ENCODE measurements at places on chromosomes 3 and 15.
A peak's percentile ranks its signal among the peaks of the same experiment; 100 is the strongest.

DNA sequence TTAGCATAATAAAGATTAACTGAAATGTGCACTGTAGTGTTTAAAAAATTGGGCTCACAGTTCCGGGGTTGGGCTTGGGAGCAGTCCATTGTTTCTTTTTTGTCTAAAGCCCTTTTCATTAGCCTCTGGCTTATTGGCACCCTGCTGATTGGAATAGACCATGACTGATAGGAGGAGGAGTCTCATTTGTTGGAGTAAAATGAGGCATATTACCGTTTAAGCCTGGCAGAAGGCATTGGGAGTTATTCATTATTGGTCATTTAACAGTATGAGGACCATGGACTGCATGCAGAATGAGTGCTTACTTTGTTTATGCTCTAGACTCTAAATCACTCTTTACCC is 139.0 kb upstream of the CGNL1 start:
- no peak for DNase-seq

DNA sequence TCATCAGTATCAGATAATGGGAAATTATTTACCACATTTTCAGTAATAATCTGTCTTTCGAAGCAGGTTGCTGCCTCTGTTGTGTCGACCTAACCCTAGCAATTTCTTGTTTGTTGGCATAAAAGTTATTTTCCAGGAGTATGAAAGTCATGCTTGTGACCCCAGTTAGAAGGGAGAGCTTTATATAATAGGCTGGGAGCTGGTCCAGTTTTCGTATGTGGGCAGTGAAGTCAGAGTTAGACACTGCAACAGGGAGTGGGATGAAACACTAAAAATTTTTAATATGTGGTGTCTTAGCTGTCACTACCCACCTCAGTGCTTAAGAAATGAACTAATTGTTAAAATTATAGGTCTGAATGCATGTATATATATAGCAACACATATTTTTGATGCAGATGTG is 348.5 kb downstream of the FEZF2 start:
- no peak for DNase-seq

DNA sequence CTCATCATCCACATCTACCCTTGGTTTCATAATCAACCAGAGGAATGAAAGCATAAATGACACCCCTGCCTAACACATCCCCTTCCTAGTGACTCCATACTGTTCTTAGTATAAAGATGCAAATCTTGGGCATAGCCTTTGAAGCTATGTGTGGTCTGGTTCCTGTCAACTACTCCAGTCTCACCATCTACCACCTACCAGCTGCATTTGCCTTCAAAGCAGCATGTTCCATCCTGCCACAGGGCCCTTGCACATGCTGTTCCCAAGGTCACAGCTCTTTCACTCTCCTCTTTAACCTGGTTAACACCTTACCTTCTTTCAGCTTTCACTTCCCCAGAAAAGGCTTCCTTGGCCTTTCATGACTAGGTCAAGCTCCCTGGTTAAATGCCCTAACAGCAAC is 62.3 kb upstream of the ARHGEF3 start:
- DNase-seq, result no peak

GRCh38 chr3:17030438-17030837 is 145.7 kb downstream of the PLCL2 start:
- DNase-seq, result no peak

GRCh38 chr3:117726776-117727175 is 1017.2 kb downstream of the TUSC7 start:
- no peak for DNase-seq

DNA sequence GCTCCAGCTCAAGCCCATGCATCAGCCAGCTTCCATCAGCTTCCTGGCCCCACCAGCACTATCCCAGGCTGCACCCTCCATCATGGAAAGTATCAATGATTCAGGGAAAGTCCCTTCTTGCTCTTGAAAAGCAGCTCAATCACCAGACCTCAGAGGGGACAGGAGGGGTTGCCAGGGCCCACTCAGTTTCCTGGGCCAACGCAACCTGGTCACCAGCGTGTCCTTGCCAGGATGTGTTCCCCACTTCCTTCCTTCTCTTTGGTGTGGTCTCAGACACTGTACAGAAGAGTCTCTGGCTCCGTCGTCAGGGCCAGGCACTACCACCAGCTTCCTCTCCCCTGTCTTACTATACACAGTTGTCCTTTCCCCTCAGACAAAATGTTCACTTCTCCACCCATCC is 3.0 kb downstream of the HDC start:
- DNase-seq, result peak; percentile 52

DNA sequence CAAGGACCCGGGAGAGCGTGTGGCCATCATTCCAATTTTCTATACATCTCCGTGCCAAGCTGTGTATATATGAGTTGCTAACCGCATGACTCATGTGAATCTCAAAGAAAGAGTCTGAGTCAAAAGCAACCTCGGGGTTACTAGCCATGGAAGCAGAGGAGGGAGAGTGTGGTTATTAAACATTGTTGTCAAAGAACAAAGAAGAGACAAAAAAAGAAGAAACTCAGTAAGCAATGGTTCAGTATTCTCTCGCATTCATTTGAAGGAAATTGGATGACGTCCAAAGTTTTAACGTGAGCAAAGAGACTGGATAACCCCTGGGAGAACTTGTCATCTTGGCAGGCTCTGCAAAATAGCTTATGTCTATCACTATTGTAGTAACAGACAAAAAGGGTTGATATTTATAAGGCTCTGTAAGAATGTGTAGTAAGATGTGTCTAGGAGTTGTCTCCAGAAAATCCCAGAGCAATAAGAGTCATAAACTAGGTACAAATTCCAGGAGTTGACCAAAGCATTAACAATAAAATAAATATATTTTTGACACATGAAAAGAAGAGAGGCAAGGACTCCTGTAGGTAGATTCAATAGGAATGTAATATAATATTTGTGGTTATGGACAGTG is 52.8 kb upstream of the GRM7 start:
- DNase-seq, result no peak

- no peak for DNase-seq
Measured at GRCh38 chr15:79049416-79049815, 41.2 kb downstream of the RASGRF1 start.

DNA sequence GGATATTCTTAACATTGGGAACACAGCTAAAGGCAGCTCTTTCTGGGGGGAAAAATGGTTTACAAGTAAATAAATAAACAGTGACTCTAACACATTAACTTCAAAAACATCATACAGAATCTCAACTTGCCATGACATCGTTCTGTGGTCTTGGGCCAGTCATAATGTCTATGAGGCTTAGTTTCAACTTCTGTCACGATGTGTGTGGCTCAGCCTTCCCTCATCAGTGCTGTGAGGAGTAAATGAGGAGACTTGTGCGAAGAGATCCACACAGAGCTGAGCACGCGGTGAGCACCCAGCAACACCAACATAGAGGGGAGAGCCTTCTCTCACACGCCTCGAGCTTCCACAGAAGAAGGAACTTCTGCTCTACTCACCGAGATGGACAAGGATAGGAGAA is 49.0 kb downstream of the DZIP1L start:
- DNase-seq, result no peak

DNA sequence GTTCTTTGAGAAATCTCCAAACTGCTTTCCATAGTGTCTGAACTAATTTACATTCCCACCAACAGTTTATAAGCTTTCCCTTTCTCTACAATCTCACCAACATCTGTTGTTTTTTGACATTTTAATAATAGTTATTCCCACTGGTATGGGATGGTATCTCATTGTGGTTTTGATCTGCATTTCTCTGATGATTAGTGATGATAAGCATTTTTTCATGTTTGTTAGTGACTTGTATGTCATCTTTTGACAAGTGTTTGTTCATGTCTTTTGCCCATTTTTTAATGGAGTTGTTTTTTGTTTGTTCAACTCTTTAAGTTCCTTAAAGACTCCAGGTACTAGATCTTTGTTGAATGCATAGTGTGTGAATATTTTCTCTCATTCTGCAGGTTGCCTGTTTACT is 116.6 kb upstream of the TSC22D2 start:
- no peak for DNase-seq

DNA sequence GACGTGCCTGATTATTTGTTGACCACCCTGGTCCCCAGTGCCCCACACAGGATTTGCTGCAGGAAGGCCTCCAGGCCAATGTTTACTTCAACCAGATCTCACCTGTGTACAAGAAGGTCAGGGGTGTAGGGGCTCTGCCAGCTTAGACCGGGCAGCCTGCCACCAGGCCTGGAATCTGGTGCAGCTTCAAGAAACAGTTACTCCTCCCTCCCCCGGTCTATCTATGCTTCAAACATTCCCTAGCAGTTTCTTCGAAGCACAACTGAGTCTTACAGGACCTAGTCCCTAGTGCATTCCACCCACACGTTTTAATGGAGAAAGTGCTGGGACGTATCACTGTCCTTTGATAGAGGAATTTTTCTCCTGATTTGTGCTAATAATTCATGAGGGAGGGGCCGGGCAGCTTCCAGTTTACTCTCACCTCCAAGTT is 8.0 kb downstream of the SH3BP5 start:
- DNase-seq, result no peak

DNA sequence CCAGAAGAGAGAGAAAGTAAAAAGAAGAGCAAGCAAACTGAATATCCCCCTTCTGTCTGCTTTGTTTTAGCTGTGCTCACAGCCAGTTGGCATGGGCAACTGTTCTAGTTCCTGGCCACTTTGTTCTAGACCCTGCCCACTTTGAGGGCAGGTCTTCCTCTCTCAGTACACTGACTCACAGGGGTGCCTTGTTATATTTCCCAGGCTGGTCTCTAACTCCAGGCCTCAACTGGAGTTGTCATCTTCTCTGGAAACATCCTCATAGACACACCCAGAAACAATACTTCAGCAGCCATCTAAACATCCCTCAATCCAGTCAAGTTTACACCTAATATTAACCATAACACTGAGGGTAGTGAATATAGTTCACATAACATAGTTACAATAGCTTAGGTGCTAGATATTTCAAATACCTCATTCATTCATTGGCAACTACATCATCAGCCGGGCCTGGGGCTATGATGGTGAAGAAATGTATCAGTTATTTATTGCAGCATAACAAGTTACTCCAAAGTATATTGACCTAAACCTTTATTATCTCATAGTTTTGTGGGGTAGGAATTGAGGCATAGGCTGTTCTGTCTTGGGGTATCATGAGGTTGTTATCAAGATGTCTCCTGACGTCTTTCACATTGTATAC is 106.0 kb downstream of the UBE2E2 start:
- no peak for DNase-seq

DNA sequence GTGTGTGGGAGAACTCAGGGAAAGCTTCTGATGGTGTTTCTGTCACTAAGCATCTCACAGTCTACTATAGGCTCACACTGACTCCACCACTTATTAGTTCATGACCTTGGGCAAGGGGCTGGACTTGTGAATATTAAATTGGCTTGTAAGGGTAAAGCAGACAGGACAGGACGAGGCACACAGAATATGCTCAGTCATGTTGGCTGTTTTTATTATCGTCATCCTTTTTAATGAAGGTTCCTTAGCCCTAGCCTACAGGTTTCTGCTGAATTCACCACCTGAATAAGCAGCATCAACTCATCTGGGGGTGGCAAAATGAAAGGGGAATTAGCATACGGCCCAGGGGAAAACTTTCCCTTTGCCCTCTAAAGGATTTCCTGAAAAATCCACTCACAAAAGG is 39.6 kb upstream of the LIPC start:
- DNase-seq, result no peak

- DNase-seq, result no peak
Measured at GRCh38 chr3:188974856-188975599, 196.7 kb upstream of the TPRG1 start.

- DNase-seq, result no peak
Measured at GRCh38 chr3:97954228-97954827, 17.9 kb downstream of the RIOX2 start.

GRCh38 chr3:7978087-7978422 is 523.6 kb upstream of the LMCD1 start:
- DNase-seq, result no peak

DNA sequence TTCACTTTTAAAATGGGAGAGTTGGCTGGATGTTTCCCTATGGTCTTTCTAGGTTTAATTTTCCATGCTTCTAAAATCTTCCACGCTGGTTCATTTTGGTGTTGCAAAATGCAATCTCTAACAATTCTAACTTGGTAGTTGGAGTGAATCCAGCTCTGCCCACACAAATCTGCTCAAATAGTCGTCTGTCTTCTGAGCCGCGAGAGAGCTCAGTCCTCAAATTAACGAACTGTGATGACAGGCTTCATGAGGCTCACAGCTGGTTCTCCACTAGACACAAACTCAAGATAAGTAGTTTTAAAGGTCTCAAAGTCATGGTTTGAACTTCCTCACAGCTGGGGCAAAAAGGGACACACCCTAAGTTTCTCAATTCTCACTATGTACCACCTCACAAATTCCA is 178.6 kb upstream of the LYSMD4 start:
- DNase-seq, result no peak

DNA sequence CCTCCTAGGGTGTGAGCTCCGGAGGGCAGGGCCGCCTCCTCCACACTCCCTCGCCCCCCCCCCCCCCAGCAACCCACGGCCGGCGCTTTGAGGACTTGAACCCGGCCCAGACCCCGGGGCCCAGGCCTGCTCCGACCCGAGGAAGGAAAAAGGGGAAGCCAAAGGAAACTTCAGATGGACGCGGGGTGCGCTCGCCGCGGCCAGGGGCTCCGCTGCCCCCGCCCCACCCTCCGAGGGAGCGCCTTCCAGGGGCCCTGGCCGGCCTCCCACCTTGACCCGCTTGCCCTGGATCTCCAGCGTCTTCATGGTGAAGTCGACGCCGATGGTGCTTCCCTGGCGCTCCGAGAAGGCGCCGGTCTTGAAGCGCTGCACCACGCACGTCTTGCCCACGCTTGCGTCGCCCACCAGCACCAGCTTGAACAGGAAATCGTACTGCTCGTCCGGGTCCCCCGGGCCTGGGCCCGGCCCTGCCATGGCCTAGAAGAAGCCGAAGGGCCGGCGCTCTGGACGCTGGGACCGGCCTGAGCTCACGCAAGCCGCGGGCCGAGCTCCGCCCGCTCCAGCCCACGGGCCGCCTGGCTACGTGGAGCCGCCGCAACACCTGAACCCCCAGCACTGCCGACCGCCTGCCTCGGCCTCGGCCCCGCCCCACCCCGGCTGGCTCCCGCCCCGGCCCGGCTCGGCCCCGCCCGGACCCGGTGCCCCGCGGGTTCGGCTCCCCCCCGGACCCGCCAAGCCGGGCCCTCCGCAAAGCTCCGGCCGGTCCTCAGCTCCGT is 400 bp downstream of the RAB43 start:
- peak; percentile 50 for DNase-seq

DNA sequence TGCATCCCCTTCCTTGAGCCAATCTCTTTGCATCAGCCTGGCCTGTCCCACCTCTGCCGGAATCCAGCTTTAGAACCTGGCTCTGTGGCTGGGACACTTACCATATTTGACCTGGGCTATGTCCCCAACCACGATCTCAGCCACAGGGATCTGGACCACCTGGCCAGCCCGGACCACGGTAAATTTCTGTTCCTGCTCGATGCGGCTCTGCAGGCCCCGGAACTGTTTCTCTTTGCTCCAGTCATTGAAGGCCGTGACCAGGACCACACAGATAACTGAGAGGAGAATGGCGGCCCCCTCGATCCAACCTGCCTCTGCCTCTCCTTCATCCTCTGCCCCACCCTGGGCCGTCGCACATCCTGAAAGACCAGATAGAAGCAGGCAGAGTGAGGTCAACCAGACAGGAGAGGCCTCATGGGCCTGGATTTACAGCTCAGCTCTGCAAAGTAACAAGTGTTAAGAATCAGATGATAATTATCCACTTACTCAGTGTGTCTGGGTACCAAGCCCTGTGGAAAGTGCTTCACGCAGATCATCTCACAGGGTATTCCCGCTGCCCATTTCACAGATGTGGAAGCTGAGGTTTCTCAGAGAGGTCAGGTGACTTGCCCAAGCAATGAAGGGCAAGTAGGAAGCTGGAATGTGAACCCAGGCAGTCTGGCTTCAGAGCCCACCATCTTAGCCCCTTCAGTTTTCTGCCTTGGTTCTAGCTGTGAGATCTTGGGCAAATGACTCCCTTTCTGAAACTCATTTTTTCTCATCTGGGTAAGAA is 81.3 kb upstream of the SEC13 start:
- no peak for DNase-seq

Measured in activated CD8-positive, alpha-beta memory T cell treated with anti-CD3 and anti-CD28 coated beads for 48 hours (primary cell).